ENCODE measurements at places on chromosomes 2 and 18. TPM values are rescaled to one million over a fixed set of nuclear protein-coding genes. Genes with fewer than 3 reads are reported as not detected.
A peak's percentile ranks its signal among the peaks of the same experiment; 100 is the strongest.

DNA sequence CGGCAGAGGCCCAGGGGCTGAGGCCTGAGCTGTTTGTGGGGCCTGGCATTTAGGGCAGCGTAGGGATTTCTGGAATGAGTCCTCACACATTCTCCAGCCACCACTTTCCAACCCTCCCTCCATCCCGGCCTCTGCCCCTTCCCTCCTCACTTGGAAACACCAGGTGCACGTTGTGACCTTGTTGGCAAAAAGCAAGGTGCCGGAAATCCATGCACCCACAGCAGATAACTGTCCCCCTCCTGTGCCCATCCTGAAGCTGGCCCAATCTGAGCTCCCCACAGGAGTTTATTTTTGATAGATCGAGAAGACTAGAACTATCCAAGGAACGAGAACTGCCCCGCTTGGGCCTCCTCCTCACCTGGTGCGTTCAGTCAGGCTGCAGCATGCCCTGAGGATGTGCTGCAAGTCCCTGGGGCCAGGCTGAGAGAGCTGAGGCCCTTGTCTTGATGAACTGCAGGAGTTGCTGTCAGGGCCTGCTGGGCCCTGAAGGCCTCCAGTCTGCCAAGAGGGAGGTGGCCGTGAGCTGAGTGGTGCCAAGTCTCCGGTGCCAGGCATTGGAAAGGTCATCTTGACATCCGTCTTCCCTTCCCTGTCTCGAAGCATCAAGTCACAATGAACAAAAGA lies 55.8 kb downstream of the CTIF start:
- no peak overlapping the region for H3K27ac ChIP-seq
- no peak overlapping the region for H3K4me3 ChIP-seq
- no peaks in the 10 kb centered on the region for H3K27me3 ChIP-seq
- no peaks in the 10 kb centered on the region for H3K36me3 ChIP-seq
- no peak for DNase-seq

GRCh38 chr2:230644356-230644935 lies 68.2 kb upstream of the CAB39 start:
- H3K4me1 ChIP-seq = no peaks in the 10 kb centered on the region
- no peak overlapping the region for H3K4me3 ChIP-seq
- DNase-seq = no peak
- no peaks in the 10 kb centered on the region for H3K36me3 ChIP-seq

DNA sequence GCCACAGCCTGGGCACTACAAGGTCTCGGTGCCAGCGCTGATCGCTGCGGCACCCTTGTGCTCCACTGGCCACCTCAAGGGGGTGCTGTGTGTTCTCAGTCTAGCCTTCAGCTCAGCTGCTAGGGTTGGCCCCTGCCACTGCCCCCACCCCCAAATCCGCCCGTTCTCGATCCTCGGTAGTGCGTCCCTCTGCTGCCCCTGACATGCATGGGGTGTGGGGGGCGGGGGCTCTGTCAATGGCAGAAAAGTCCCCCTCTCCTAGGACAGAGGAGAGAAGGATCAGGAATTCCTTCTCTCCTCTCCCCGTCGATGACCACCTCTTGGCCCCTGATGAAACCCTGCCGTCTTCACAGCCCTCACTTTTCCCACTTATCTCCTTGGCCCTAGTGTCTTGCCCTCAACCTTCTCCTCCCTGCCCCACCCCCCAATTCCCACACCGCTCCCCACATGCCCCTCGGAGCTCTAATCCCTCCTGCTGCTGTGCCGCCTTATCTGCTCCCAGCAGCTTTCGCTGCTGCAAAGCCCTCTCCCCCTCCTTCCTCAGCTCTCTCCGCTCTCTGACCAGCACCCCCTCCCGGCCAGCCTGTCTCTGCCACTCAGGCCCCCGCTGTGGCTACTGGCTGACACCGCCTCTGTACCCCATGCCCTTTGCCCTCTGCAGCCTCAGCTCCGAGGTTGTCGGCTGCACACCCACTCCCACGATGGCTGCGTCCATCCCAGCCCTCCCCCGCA lies 4.3 kb upstream of the ASIC4 start:
- H3K4me1 ChIP-seq = peaks cover 14% of the 10 kb centered on the region
- H3K4me3 ChIP-seq = no peak overlapping the region
- DNase-seq = peak; percentile 57

DNA sequence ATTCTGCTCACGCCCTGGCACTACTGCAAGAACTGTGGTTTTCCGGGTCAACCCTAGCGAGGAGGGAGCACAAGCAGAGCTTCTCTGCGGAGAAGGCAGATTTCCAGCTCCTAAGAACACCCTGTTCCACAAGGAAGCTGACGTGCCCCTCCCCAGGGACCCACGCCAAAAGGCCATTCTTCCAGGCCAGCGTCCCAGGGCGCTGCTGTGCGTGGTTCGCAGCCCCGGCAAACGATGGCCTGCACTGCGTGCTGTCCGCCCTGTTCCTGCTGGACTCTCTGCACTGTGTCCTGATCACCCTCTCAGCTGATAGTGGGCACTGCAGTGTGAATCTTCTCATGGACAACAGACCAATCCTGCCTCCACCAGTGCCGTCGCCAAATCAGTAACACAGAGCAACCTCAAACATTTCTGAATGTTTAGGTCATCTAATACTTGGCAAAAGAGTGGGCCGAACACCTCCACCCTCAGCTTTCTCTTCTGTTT lies 49.1 kb downstream of the ADI1 start:
- no peaks in the 10 kb centered on the region for H3K27me3 ChIP-seq
- H3K4me1 ChIP-seq = no peaks in the 10 kb centered on the region
- H3K4me3 ChIP-seq = no peak overlapping the region
- H3K36me3 ChIP-seq = no peaks in the 10 kb centered on the region
- H3K27ac ChIP-seq = peak overlapping the region; percentile 60

DNA sequence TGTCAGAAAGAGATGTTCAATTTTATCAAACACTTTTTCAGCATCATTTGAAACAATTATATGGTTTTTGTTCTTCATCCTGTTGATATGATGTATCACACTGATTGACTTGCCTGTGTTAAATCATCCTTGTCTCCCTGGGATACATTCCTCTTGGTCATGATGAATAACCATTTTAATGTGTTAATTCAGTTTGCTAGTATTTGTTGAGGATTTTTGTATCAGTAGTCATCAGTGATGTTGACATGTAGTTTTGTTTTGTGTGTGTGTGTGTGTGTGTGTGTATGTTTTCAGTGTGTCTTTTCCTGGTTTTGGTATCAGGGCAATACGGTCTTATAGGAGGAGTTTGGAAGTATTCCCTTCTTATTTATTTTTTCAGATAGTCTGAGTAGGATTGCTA lies 325.4 kb downstream of the ZNF804A start:
- no peaks in the 10 kb centered on the region for H3K27me3 ChIP-seq
- no peak for DNase-seq
- no peak overlapping the region for H3K4me3 ChIP-seq
- H3K36me3 ChIP-seq = no peaks in the 10 kb centered on the region
- H3K4me1 ChIP-seq = no peaks in the 10 kb centered on the region

- DNase-seq = peak; percentile 43
- H3K4me1 ChIP-seq = peaks cover 3% of the 10 kb centered on the region
- no peak overlapping the region for H3K4me3 ChIP-seq
These were observed 7.1 kb downstream of the KCNE4 start for GRCh38 chr2:223058952-223059716.

DNA sequence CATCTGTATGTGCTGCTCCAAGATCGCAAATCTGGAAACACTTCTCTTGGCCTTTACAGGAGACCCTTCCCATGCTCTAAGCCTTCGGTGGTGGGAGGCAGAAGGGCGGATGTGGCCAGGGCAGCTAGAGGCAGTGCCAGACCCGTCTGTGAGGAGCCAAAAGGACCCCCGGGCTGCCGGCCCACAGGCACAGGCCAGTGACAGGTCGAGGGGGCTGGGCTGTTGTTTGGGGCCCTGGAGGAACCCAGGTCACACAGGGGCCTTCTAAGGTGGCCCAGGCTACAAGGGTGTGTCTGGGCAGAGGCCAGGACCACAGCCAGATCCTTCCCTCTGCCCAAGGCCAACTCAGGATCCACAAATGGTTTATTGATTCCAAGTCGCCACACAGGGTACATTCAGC lies 49.4 kb downstream of the SLC66A2 start:
- H3K4me3 ChIP-seq = no peak overlapping the region
- H3K27me3 ChIP-seq = no peaks in the 10 kb centered on the region
- DNase-seq = peak; percentile 5
- H3K27ac ChIP-seq = no peak overlapping the region
- H3K36me3 ChIP-seq = peaks cover 20% of the 10 kb centered on the region
- H3K4me1 ChIP-seq = no peaks in the 10 kb centered on the region

Gene IL18R1
- 0.75 TPM for total RNA-seq

Gene ERFE
- total RNA-seq = not detected

Gene TMEM169
- total RNA-seq = 6.4 TPM
